Erythroblast (primary cell): ENCODE measurements at places on chromosomes 7 and 10.
A peak's percentile ranks its signal among the peaks of the same experiment; 100 is the strongest.

- no peak for DNase-seq
Observed at GRCh38 chr7:93558705-93559614, 15.6 kb downstream of the CALCR start.

- no peak for DNase-seq
Observed at GRCh38 chr10:11643039-11643438, 31.6 kb upstream of the USP6NL start.

DNA sequence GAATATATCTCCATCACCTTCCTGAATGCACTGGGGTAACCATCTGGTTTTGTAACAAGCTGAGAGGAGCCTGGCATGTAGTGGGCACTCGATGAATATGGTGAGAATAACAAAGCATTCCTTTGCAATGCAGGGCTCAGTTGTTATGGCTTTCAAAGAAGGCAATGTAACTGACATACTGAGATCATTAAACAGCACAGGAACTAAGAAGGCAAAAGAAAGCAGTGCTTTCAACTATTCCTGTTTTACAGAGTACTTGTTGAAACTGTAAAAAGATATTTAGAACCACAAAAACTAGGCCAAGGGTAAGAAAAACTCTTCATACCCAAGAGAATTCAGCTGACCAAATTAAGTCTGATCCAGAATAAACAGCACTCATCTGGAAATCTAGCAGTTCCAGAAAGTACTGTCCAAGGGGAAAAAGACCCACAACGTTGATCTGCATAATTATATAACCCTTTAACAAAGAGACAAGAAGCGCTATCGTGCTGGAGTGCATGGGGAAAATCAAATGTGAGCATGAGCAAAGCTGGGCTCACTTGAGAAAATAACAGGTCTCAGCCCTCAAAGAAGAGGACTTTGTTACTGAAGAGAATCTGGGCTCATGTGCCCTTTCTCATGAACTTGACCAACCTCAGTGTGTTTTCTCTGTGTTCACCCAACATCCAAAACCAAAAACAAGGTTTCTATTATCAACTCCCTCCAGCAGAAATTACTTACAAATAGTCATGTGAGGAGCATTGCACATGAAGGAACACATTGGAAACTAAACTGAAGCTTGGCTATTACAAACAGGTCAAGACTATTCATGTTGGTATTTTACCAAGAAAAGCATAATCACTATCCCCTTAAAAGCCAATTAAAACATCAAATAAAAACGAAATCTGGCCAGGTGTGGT is 116.2 kb downstream of the AVL9 start:
- no peak for DNase-seq

- DNase-seq, result no peak
Observed at GRCh38 chr7:111264111-111264868, 173.4 kb downstream of the LRRN3 start.

- DNase-seq, result no peak
Observed at GRCh38 chr7:113480537-113480936, 362.2 kb upstream of the SMIM30 start.

DNA sequence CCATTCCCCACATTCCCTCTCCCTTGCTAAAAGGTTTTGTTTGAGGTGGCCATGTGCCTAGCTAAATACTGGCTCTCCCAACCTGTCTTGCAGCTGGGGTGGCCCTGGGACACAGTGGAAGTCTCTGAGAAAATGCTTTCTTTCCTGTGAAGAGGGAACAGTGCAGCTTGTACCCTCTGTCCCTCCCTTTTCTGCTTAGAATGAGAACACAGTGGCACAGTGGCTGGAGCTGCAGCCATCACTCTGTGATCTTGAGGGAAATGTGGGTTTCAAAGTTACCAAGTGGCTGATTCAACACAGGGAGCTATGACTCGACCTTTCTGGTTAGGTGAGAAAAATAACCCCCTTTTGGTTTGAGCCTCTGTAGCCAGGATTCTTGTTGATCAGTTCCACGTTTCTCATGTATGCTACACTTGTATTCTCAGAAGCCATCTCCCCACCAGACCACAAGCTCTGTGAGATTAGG is 62.7 kb upstream of the CARD11 start:
- no peak for DNase-seq

DNA sequence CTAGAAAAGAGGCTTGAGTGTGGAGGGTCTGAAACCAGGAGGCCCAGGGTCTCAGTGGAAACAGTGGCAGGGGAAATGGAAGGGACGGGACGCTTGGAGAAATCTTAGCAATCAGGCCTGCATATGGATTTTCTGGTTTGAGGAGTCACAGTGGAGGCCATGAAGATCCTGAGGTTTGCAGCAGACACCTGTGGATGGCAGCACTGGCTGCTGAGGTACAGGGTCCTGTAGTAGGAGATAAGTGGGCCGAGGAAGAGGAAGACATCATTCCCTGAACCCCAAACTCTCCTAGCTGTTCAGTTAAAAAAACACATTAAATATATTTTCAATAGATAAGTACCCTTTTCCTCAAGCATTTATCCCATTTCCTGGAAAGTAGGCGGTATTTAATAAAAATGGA is 208.8 kb upstream of the IGFBP3 start:
- DNase-seq, result peak; percentile 21
